ENCODE measurements at places on chromosomes 16 and 17. TPM values are rescaled to one million over a fixed set of nuclear protein-coding genes. Genes with fewer than 3 reads are reported as not detected.

Gene CWC25
- total RNA-seq, result 41.3 TPM

Gene KRTAP17-1
- not detected for total RNA-seq

Gene PDILT
- total RNA-seq, result not detected

Gene ADAD2
- total RNA-seq, result not detected

Gene SLC13A2
- not detected for total RNA-seq

Gene SLC4A1
- total RNA-seq, result not detected

Gene TP53TG3B
- total RNA-seq, result not detected

Gene HLF
- total RNA-seq, result 0.49 TPM

Gene LRRC46
- total RNA-seq, result 0.29 TPM

Gene PABPN1L
- not detected for total RNA-seq

Gene PPM1E
- not detected for total RNA-seq

Gene SLC6A2
- not detected for total RNA-seq

Data from naive thymus-derived CD8-positive, alpha-beta T cell (primary cell).